ENCODE measurements at places on chromosomes 3 and 15.

DNA sequence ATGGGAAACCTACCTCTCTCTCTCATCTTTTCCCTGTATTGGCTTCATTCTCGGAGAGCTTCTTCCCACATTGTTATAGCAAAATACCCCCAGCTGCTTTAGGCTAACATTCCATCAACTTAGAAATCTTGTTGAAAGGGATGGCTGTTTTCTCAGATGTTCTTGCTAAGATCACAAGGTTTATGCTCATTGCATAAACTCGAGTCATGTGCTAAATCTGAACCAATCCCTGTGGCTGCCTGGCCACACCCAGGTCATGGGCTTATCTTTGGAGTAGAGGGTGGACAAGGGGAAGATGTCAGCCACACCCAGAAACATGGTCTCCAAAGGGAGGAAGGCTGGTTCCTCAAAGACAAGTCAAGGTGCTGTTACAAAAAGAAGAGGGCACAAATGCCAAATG lies 150.6 kb upstream of the UMPS start:
- DNase-seq = no peak

DNA sequence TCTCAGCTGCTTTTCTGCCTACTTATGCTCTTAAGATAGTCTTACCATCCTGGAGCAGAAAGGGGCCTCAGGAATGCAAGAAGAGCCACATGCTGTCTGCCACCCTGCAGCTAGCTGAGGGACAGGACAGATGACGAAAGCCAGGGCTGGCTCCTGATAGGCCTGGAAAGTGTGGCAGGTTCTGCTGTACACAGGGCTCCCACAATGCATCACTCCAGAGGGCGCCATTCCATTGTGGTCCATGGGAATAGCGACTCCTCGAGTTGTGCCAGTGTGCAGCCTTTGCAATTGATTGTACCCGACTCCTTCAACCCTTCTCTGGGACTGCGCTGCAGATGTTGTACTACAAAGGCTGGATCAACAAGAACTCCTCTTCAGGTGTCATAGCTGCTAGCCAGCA lies 11.2 kb downstream of the ACAN start:
- no peak for DNase-seq

DNA sequence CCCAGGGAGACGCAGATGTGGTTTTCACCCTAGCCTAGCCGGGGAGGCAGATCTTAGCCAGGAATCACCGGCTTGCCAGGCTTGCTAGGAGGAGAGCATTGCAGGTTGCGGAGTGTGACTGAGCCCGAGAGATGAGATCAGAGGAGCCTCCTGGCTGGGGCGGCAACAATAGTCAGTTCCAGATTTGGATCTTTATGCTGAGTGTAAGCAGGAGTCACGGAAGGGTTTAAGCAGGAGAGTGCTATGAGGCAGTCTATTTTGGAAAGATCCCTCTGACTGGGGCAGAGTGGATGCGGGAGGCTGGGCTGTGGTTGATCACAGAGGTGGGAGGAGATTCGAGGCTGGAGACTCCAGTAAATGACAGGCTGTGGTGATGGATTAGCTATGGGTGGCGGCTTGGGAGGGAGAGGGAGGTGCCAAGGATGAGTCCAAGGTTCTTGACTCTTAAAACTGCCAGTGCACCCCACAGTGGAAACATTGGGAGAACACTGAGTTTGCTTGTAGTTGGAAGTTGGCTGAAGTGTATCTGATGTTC lies 10.4 kb upstream of the BAHD1 start:
- no peak for DNase-seq

- no peak for DNase-seq
These were observed 226.9 kb upstream of the CHRNA7 start for GRCh38 chr15:31803388-31803884.

- peak; percentile 83 for DNase-seq
These were observed 27.3 kb downstream of the STARD5 start for GRCh38 chr15:81296673-81297072.

DNA sequence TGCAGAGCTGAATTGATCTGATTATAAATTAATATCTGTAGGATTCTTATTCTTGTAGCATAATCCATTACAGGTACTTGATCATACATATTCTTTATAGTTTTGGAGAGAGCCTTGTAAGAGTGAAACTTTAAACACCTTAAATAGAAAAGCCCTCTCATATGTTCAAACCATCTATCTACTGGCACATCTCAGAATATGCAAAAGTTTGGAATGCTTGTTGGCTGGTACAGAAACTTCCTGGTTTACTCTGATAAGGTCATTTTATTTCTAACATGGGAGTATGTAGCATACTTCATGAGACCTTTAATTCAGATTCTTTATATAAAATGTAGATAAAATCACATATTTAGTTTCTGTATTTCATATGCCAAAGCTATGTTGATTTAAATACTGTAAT lies 21.9 kb upstream of the SELENOT start:
- no peak for DNase-seq

DNA sequence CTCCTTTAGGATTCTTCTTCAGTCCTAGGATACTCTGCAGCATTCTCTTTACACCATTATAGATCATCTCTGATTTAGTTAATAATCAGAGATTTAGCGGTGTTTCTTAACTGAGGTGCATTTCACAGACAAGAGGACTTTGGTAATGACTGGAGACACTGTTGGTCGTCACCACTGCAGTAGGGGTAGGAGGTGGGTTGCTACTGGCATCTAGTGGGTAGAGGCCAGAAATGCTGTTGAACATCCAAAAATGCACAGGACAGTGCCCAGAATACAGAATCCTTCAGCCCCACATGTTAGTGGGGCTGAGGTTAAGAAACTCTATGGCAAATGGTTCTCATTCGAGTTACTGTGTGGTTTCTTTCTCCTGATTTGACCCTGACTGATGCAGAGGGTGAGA lies 80.4 kb upstream of the LMCD1 start:
- peak; percentile 4 for DNase-seq

DNA sequence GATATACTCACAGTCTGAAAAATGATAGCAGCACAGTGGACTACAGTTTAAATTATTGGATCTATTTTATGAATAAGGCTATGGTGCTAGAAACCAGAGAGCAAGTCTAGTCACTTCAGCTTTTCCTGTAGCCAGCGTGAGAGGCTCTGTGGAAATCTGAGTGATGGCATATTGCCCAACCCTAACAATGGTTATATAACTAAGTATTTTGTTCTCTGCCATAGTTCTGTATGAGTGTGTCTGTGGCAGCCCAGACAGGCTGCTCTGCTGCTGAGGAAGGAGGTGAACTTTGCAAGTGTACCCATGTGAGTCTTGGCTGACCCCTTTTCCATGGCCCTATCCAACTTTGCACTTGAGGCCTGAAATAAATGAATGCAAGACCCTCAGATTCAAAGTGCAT lies 105.7 kb downstream of the LRTM1 start:
- DNase-seq = no peak

DNA sequence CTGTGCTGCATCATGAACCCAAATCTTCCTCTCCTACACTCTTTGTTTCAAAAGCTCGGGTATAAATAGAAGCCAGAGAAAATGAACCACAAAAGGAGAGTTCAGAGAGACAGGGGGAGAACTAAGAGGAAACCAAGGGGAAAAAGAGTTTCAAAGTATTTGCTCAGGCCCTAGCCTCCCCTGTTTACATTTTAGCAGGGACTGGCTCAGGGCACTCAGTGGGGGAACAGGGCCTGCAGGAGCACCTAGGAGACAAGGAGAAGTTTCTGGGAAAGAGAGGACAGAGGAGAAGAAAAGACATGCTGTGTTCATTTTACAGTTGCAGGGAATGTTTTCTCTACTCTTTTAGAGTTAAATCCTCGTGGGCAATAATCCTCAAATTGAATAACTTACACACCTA lies 8.5 kb upstream of the IL17RD start:
- DNase-seq = no peak

- no peak for DNase-seq
These were observed 27.2 kb upstream of the TNIK start for GRCh38 chr3:171487382-171487781.

GRCh38 chr3:14823393-14823792 lies 4.6 kb downstream of the FGD5 start:
- no peak for DNase-seq
